ENCODE measurements at places on chromosomes 16 and 17.
A peak's percentile ranks its signal among the peaks of the same experiment; 100 is the strongest.

- DNase-seq: no peak
Measured at GRCh38 chr16:69906838-69907401, 44.2 kb upstream of the CLEC18A start.

DNA sequence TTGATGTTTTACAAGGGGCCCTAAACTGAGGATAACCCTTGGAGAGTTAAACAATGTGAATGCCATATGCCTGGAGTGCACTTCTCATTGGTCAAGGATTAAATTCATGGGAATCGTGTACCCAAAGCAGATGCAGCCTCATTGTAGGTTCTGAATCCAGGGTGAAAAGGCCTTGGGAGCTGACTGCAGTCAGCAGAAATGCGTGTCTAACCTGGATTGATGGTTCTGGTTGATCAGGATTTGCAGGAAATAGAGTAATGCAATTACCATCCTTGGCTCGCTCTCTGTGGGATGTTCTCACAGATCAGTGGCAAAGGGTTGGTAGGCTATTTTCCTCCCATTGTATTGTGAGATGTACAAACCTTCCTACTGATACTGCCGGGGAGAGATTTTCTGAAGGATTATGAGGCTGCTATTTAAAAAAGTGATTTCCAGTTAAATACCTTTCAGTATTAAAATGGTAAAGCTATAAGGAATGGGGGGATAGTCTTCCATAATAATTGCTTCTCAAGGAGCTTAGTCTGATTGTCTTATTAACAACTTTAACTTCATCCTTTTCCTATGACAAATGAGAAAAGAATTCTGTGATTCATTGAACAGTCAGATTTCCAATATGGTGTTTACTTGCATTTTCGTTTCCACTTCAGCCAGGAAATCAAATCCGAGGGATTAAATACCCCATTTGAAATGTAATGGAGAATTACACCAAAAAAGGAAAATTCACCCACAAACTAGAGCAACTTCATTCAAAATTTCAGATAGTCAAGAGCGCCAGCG is 1028.1 kb upstream of the EEF2KMT start:
- DNase-seq: no peak

- no peak for DNase-seq
Measured at GRCh38 chr17:28725660-28726225, 290 bp downstream of the TLCD1 start.

DNA sequence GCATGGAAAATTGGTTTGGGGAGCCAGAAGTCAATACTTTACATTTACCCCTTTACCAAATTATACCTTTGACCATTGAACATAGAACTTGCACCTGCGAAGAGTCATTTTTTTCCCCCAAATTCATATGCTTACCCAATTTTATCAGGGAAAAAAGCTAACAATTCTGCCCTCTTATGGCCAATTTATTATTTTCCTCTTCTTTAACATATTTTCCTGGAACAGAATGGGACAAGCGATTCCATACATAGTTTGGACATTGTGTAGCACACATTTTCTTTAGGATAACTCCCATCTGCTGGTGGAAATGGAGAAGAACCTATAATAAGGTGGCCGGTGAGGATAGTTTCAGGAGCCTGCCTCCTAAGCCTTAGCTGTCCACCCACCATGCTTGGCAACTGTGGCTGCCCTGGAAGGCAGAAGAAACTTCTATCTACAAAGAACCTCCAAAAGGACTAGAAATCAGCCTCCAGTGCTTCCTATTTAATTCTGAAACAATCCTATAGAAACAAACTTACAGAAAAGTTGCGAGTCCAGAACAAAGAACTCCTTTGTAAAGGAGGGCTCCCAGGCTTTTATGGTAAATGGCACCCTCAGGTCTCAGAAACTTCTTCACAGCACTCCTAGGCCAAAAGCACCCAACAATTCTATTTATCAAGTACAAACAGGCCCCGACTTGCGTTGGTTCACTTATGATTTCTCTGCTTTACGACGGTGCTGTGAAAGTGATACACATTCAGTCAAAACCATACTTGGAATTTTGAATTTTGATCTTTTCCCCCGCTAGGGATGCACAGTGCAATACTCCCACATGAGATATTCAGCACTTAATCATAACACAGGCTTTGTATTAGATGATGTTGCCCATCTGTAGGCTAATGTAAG is 64.1 kb upstream of the CACNG4 start:
- no peak for DNase-seq

- DNase-seq: no peak
Measured at GRCh38 chr17:58089111-58089510, 5.9 kb downstream of the DYNLL2 start.

DNA sequence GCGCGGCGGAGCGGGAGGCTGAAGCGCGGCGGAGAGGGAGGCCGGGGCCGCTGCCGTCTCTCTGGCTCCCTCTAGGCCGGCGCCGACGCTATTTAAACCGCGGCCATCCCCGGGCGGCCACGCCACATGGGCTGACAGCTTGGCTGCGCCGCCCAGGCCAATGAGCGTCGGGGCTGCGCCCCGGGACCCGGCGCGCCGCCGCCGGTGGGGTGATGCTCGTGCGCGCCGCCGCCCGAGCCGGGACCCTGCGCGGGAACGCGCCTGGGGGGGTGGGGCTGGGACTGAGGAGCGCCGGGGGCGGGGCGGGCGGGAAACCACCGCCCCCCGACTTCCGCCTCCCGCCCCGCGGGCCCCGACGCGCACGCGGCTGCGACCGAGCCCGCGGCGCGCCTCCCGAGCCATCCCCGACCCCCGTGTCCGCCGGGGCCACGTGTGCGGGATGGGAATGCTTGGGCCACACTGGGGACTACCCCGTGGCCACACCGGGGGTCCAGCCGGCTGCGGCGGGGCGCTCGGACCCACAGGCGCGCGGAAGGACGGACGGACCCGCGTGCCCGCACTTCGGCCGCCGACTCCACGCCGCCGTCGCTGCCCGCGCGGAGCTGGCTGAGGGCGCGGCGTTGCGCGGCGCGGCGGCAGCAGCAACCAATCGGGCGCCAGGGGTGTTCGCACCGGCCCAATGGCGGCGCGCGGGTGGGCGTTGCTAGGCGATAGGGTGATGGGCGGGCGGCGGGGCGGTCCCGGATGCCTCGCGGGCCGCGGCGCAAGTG is at the start of gene FASN:
FASN (minus strand) TSS at position 68 of the 770 bp plus-strand sequence. CDS start 1,791 bp downstream, outside the sequence.
- peak; percentile 79 for DNase-seq

GRCh38 chr16:70630960-70631745 is 15.2 kb upstream of the IL34 start:
- DNase-seq: no peak

DNA sequence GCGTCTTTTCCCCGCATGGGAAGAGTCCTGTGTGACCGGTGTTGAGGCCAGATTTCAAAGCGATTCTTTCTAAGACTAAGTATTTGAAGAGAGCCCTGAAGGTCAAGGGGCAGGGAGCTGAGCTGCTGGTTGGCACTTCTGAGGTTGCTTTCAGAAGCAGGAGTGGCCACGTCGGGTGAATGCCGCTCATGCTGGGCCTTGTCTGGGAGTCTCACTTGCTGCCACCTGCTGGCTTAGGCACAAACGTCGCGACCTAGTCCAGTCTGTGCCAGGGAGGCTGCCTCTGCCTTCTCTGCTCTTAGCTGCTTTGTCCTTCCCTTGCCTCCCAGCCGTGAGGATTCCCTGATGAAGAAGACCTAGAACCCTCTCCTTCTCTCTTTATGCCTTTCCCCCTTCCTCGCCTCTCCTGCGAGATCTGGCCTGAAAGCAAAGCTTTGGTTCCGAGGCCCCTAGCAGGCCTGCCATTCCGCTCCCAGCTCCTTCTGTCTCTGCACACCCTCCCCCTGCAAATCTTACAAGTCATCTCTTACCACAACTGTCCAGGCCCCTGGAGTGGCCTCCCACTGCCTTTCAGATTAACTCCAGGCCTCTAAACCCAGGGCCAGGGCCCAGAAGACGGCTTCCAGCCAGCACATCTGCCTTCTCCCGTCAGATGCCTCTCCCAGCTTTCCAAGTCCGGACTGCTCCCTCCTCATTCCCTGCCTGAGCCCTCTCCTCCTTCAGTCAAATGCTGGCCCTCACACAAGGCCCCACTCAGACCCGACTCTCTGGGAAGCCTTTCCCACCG is 11.4 kb downstream of the CTNS start:
- DNase-seq: no peak

DNA sequence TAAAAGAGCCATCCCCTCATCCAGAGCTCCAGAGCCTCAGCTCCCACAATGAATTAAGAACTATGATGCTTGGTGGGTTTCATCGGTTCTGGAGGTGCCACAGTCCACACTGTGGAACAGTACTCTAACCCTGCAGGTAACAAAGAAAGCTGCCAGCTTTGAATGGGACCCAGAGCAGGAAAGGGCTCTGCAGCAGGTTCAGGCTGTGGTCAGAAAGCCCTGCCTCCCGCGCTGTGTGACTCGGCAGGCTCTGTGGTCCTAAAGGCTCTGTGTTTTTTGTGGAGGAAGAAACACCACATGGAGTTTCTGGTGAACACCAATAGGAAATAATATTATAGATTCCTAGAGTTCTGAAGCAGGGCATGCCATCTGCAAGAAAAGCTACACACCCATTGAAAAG is 32.5 kb downstream of the MRPS23 start:
- DNase-seq: no peak

GRCh38 chr17:15334266-15334665 is 7.1 kb downstream of the TEKT3 start:
- no peak for DNase-seq

DNA sequence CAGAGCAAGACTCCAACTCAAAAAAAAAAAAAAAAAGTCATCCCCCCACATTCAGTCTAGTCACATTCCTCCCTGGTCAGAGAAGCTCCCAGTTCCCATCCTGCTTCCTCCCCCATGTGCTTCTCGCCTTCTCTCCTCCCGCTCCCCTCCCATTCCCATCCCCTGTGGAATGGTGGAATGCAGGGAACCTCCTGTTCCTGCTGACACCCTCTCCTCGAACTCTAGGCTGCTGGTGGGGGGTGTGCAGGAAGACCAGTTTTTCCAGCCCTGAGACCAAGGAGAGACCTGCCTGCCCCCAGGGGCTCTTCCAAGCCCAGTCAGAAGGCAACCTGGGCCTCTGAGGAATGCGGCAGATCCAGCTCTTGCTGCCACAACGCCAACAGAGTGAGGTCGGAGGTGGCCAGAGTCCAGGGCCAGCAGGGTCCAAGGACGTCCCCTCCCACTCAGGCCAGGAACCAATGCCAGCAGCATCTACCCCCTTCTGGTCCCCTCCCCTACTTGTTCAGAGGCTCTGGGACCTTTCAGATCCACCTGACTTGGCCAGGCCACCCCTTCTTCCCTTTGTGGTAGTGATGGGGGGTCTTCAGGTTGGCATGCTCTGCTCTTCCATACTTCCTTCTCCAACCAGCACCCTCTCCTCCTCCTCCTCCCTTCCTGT is 39.3 kb upstream of the TAC4 start:
- DNase-seq: no peak
